ENCODE measurements at places on chromosomes 16 and 17.

- DNase-seq = no peak
These were observed 37.5 kb upstream of the SSTR5 start for GRCh38 chr16:1035066-1035415.

GRCh38 chr17:79484600-79485418, 126.0 kb downstream of the RBFOX3 start:
- no peak for DNase-seq

DNA sequence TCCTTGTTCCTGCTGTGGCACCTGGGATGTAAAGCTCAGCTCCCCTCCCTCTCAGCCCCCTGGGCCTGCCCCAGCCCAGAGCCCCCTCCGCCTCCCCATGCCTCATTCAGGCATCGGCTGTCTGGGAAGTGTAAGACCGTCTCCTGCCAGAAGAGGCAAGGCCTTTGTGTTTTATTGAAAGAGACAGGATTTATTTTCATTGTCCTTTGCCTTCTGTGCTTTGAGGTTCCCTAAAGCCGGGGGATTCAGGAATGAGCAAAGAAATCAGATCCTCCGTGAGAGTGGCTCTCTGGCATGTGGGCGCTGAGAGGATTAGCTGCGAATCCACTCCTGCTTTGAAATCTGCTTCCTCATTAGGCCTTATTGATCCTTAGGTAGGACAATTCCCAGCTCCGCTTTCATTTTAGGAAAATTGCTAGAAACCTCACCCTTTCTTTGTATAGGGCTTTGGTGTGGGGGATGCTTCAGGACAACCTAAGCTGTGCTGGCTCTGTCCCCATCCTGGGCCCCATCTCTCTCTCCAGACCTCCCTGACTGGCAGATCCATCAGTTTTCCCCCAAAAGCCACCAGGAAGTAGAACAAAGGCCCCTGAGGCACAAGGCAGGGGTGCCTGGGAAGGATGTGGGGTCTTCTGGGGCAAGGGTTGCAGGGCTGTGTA, 211.5 kb upstream of the TNRC6C start:
- DNase-seq = no peak

DNA sequence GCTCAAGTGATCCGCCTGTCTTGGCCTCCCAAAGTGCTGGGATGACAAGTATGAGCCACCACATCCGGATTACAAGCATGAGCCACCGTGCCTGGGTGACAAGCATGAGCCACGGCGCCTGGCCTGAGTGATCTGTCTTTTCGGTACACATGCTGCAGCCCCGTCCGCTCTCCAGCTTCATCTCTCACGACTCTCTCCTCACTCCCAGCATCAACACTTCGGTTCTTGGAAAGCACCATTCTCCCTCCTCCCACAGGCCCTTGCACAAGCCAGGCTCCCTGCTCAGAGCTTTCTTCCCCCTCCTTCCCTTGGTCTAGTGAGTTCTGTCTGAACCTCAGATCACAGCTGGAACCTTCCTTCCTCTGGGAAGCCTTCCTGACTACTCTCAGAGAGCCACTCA, 6.5 kb upstream of the NCBP3 start:
- DNase-seq = no peak

DNA sequence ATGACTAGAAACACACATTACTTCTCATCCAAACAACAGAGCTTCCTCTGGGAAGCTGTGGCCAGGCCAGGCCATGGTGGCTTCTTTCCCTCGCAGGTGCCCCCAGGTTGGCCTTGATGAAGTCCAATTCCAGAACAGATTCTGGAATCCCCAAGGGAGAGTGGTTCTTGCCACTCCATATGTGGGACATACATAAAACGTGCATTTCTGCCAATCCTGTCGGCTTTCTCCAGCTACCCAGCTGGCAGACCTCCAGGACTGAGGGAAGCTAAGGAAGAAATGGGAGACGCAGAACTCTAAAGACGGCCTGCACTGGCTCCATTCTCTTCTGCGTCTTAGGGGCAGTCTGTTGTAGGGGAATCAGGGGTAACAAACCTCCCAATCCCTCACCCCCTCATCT, 219.2 kb upstream of the CDH5 start:
- DNase-seq = no peak

DNA sequence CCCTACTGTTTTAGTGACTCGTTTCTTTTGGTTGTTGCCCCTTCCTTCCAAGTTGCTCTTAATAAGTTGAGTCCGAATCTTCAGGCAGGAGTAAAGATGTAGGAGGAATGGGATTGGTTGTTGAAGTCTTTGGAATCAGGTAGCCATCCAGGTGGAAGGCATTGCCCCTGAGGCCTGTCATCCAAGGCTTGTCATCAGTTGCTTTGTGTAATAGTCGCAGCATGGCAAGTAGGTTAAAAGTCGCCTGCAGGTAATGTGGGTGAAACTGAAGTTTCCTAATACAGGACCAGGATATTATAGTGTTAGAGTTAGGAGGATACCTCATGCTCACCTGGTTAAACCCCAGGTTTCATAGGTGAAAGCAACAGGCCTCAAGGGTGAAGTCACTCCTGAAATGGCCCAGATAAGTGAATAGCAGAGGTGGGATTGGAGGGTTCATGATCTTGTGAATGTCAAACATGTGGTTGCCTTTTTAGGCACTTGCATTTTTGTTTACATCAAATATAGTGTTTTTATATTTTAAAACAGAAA, 934 bp downstream of the PCTP start:
- DNase-seq = no peak

GRCh38 chr16:19363740-19364139, 53.9 kb upstream of the TMC5 start:
- DNase-seq = no peak

Data from NCI-H2029 (cell line).